Upper lobe of left lung (tissue), 6 donors: ENCODE measurements at places on chromosomes 5 and 9. TPM values are rescaled to one million over a fixed set of nuclear protein-coding genes. Genes with fewer than 3 reads are reported as not detected.

DNA sequence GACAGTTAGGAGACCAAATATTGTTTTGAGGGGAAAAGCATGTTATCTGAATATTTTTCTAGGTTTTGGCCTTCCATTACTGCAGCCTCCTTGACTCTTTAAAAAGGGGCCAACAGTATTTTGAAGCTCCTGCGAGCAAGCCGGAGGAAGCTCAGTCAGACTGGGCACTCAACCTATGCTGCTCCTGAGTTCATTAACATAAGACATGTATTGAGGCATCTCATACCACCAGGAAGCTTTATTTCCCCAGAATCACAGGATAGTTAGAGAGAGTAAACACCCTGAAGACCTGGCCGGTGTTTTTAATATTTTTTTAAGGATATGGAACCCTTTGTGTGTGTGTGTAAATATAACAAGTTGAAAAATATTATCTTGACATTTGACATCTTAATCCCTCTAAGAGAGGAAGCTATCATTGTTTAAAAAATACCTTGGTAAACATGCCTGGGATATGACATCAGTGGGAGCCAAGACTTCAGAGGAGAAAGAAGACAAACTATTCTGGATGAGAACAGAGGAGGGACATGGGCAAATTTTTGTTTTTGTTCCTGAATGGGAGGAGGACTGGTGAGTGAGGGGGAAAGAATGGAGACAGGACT, 139.3 kb upstream of the SLIT3 start:
- no peak overlapping the region for H3K4me3 ChIP-seq
- no peaks in the 10 kb centered on the region for H3K27me3 ChIP-seq
- H3K36me3 ChIP-seq: no peaks in the 10 kb centered on the region
- H3K27ac ChIP-seq: no peak overlapping the region

DNA sequence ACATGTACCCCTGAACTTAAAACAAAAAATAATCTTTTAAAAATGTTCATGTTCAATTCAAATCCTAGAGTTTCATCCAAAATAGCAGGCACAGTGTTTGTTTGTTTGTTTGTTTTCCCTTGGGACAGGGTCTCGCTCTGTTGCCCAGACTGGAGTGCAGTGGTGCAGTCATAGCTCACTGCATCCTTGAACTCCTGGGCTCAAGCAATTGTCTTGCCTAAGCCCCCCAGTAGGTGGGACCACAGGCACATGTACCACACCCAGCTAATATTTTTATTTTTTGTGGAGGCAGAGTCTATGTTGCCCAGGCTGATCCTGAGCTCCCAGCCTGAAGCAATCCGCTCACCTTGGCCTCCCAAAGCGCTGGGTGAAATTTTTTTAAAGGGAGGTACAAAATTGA, 5.0 kb upstream of the POLR1E start:
- no peaks in the 10 kb centered on the region for H3K27me3 ChIP-seq
- DNase-seq: no peak
- no peak overlapping the region for H3K4me3 ChIP-seq
- no peak overlapping the region for H3K27ac ChIP-seq
- no peaks in the 10 kb centered on the region for H3K36me3 ChIP-seq

GRCh38 chr9:19114680-19115270, 12.1 kb upstream of the HAUS6 start:
- no peak for DNase-seq
- H3K27me3 ChIP-seq: no peaks in the 10 kb centered on the region
- H3K36me3 ChIP-seq: peaks cover 51% of the 10 kb centered on the region
- no peak overlapping the region for H3K27ac ChIP-seq
- H3K4me1 ChIP-seq: peaks cover 6% of the 10 kb centered on the region

GRCh38 chr5:175235251-175235960, 208.6 kb downstream of the DRD1 start:
- no peaks in the 10 kb centered on the region for H3K4me1 ChIP-seq
- no peaks in the 10 kb centered on the region for H3K27me3 ChIP-seq
- H3K27ac ChIP-seq: no peak overlapping the region
- no peaks in the 10 kb centered on the region for H3K36me3 ChIP-seq

DNA sequence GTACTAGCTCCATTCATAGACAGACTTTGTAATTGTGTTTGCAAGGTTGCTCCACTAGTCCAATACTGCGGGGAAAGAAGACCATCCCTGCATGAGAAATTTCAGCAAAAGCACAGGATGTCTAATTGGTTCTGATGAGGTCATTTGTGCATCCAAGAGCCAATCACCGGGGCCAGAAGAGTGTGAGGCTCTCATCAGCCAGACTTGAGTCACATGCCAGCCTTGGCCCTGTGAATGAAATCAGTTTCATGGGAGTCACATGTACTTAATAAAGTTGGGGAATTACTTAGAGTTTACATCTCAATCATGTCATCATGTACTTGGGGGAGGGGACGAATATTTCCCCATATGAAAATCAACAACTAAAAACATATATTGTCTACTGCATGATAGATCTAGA, 1236.0 kb downstream of the MAT2B start:
- no peak overlapping the region for H3K4me3 ChIP-seq
- no peak overlapping the region for H3K27ac ChIP-seq
- no peaks in the 10 kb centered on the region for H3K4me1 ChIP-seq
- DNase-seq: no peak

- no peak overlapping the region for H3K4me3 ChIP-seq
- no peaks in the 10 kb centered on the region for H3K4me1 ChIP-seq
- no peak for DNase-seq
- no peak overlapping the region for H3K27ac ChIP-seq
Observed at GRCh38 chr5:142630927-142631539, 54.9 kb downstream of the FGF1 start.

CER1 gene
- not detected for total RNA-seq

GRCh38 chr5:90015584-90016018, 394.0 kb downstream of the CETN3 start:
- H3K4me1 ChIP-seq: no peaks in the 10 kb centered on the region
- no peaks in the 10 kb centered on the region for H3K36me3 ChIP-seq

- H3K4me3 ChIP-seq: no peak overlapping the region
- H3K27ac ChIP-seq: peak overlapping the region; percentile 54
- DNase-seq: no peak
- no peaks in the 10 kb centered on the region for H3K36me3 ChIP-seq
Observed at GRCh38 chr5:78506261-78507024, 142.1 kb downstream of the LHFPL2 start.

NRARP gene
- 22.7 TPM for total RNA-seq

GRCh38 chr9:25094518-25094917, 548.8 kb upstream of the IZUMO3 start:
- no peaks in the 10 kb centered on the region for H3K36me3 ChIP-seq
- no peaks in the 10 kb centered on the region for H3K4me1 ChIP-seq
- no peak for DNase-seq
- no peak overlapping the region for H3K27ac ChIP-seq
- no peak overlapping the region for H3K4me3 ChIP-seq

GRCh38 chr5:1393571-1394501, 48.9 kb upstream of the CLPTM1L start:
- no peak for DNase-seq
- no peaks in the 10 kb centered on the region for H3K27me3 ChIP-seq
- H3K4me1 ChIP-seq: no peaks in the 10 kb centered on the region
- H3K27ac ChIP-seq: no peak overlapping the region
- no peak overlapping the region for H3K4me3 ChIP-seq

PSD2 gene
- not detected for total RNA-seq

CWC27 gene
- total RNA-seq: 21.2 TPM

PRKAA1 gene
- 74.4 TPM for total RNA-seq

DNA sequence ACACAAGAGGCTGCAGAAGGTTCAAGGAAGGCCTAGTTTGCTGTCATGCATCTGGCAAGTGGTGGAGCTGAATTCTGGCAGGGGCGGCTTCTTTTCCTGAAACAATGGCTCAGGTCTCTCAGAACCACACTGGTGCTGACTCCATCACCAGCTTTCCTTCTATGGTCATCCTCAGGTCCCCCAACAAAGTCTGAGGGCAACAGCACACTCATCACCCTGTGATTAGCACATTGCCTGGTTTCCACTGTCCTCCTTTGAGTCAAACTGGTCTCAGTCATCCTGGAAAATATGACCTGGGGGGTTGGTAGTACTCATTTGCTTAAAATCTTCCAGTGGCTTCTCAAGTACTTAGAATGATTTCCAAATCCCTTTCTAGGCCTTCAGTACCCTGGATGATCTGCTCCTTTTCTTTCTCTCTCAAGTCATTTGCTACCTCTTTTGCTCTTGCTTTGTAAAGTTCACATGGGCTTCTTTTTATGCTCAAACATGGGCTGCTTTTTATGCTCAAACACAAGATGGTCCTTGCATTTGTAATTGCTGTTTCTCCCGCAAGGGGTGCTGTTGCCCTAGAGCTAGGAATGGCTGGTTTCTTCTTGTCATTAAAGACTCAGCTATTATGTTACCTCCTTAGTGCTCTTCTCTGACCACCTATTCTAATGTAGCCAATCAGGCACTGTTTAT, 144.9 kb downstream of the ALDH1A1 start:
- H3K27ac ChIP-seq: no peak overlapping the region
- no peaks in the 10 kb centered on the region for H3K36me3 ChIP-seq
- no peak overlapping the region for H3K4me3 ChIP-seq
- H3K27me3 ChIP-seq: no peaks in the 10 kb centered on the region
- no peaks in the 10 kb centered on the region for H3K4me1 ChIP-seq

DNA sequence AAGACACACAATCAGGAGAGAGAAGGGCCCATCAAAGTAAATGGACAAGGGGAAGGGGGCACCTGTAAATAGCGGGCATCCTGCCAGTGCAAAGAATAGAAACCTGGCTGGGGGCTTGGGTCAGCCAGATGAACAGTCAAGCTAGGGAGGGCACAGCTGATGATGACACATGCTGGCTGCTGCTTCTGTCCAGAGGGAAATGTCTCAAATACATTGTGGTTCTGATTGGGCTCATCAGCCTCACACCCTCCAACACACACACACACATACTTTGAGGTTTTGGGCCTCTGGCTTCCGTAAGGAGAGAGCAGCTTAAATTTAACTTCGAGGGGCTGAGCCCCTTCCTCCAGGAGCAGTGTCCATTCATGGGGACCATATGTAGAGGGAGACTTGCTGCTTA, 27.6 kb upstream of the SPATA31E1 start:
- no peaks in the 10 kb centered on the region for H3K27me3 ChIP-seq
- H3K27ac ChIP-seq: no peak overlapping the region
- H3K4me3 ChIP-seq: no peak overlapping the region
- no peaks in the 10 kb centered on the region for H3K36me3 ChIP-seq
- H3K4me1 ChIP-seq: no peaks in the 10 kb centered on the region
- no peak for DNase-seq
